Stimulated activated CD8-positive, alpha-beta memory T cell treated with anti-CD3 and anti-CD28 coated beads, Interleukin-4, amount 100 ng/mL, for 48 hours (primary cell): ENCODE measurements at places on chromosomes 6 and 20.
A peak's percentile ranks its signal among the peaks of the same experiment; 100 is the strongest.

DNA sequence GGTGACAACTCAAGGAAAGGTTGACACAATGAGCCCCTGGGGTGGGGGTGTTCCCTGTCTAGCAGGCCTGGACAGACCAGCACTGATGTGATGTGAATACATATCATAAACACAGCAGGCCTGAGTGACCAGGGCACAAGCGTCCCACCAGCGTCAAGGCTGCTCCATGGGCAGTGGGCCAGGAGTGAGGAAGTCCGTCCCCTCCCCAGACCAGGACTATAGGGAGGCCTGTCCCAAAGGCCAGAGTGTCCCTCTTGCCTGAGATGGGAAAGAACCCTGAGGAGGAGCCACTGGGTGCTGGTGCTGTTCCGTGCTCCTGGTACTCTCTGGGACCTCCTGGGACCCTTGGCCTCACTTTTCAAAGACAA, 44.6 kb downstream of the RRBP1 start:
- no peak for DNase-seq

GRCh38 chr20:47663354-47664067, 121.8 kb downstream of the SULF2 start:
- DNase-seq: peak; percentile 85

DNA sequence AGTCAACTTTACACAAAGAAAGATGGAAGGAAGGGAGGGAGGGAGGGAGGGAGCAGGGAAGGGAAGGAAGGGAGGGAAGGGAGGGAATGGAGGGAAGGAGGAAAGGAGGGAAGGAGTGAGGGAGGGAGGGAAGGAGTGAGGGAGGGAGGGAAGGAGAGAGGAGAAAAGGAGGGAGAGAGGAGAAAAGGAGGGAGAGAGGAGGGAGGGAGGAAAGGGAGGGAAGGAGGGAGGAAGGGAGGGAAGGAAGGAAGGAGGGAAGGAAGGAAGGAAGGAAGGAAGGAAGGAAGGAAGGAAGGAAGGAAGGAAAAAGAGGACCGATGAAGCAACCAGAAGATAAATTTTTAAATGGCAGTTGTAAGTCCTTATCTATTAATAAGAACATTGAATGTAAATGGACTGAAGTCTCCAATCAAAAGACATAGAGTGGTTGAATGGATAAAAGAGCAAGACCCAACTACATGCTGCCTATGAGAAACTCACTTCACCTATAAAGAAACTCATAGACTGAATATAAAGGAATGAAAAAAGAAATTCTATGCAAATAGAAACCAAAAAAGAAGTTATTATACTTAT, 5.7 kb upstream of the DEFB129 start:
- DNase-seq: no peak

GRCh38 chr20:9966966-9967365, 67.8 kb upstream of the ANKEF1 start:
- DNase-seq: no peak

- no peak for DNase-seq
Measured at GRCh38 chr6:169807699-169808607, 56.5 kb downstream of the ERMARD start.

DNA sequence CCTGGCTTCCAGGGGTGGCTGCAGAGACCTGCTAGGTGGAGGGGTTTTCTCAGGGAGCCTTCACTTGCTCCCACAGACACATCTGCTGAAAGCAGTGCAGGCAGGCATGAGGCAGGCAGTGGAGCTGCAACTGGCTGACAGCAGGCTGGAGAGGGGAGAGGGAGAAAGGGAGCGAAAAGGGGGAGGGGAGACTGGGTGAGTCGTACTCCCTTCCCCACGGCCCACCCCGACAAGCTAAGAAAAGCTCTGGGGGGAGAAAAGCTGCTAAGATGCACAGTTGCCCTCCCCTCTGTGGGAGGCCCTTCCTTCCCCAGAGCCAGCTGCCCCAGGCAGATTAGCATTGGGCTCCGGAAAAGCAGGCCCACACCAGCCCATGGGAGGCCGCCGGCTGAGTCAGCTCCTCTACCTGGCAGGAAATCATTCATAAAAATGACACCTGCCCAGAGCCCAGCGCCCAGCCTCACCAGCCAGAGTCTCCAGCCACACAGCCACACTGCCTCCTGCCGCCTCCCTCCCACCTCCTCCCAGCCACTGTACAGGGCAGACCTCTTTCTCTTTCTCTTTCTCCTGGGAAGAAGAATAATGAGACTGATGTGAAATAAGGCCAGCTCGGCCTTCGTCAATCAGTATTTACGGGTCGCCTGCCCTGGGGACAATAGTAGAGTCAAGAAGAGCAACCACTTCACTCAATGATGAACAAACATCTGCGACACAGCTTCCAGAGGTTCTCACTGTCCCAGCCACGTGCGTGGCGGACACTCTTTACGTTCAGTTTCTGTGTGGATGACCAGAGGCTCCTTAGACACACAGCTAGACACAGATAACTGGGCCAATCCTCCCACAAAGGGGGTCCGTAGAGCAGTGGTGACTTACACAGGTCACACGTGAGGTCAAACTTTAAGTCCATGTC, 7.7 kb upstream of the C20orf203 start:
- DNase-seq: no peak

- DNase-seq: no peak
Measured at GRCh38 chr6:80608881-80609280, 502.4 kb downstream of the BCKDHB start.

DNA sequence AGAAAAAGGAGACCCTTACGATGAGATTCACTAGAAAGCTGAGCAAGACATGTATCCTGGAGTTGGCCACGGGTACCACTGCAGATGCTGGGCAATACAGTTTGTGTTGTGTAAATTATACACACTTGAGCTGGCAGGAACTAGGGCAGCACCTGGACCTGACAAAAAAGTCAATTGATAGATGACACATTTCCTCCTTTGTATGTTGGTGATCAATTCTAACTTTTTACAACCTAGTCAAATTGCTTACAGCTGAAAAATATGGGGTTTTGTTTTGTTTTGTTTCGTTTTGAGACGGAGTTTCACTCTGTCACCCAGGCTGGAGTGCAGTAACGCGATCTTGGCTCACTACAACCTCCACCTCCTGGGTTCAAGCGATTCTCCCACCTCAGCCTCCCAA, 108.9 kb downstream of the UST start:
- no peak for DNase-seq

DNA sequence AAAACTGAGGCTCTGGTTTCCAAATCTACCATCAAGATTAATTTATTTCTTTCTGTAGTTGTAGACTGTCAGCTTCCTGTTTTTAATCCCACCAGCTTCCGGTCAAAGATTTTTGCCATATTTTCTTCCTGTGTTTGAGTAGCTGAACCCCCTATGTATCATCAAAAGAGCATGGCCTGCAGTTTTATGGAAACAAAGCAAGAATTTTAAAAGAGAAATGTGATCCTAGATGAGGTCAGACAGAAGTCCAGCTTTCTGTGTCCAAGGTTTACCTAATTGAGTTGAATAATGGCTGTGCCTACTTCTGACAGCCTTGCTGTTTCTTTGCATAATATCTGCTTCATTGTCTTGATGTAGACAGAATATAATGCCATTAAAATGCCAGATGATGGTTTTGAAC, 163.7 kb downstream of the CARMIL1 start:
- no peak for DNase-seq

DNA sequence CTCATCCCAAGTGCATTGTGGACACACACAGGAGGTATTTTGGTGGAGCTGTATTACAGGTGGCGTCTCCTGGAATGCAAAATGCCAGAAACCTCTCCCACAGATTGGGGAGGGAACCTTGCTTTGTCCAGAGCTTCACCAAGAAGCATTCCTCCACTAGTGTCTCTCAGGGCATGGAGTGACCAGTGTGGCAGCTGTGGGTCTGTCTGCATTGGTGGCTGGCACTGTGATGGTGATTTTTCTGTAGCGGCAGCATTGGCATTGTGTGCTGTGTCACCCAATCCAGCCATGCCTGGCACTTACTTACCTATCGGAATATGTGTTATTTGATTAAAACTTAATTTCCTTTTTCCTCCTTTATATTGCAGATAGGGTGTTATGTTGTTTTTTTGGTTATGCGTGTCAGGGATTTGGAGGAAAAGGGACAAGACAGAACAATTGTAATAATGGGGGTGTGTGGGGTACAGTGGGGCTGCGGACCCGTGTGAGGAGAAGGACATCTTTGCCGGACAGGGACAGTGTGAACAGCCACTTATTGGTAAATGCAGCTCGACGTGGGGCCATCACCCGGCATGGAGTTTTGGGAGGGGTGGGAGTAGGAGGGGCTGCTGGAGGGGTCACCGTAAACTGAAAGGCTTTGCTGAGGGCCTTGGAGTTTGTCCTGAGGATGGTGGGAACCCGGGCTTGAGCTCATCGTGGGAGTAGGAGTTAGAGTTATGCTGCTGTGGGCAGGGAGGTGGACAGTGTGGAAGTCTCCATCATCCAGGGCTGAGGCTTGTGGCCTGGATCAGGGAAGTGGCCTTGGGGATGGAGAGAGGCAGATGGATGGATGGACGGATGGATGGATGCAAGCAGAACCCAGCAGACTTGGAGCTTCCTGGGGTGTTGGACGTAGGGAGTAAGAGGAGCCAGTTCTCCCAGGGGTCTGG, 105.0 kb downstream of the SYCP2 start:
- no peak for DNase-seq

GRCh38 chr6:122416825-122417224, 17.4 kb downstream of the HSF2 start:
- no peak for DNase-seq

- no peak for DNase-seq
Measured at GRCh38 chr6:168273441-168274036, 46.0 kb downstream of the DACT2 start.

DNA sequence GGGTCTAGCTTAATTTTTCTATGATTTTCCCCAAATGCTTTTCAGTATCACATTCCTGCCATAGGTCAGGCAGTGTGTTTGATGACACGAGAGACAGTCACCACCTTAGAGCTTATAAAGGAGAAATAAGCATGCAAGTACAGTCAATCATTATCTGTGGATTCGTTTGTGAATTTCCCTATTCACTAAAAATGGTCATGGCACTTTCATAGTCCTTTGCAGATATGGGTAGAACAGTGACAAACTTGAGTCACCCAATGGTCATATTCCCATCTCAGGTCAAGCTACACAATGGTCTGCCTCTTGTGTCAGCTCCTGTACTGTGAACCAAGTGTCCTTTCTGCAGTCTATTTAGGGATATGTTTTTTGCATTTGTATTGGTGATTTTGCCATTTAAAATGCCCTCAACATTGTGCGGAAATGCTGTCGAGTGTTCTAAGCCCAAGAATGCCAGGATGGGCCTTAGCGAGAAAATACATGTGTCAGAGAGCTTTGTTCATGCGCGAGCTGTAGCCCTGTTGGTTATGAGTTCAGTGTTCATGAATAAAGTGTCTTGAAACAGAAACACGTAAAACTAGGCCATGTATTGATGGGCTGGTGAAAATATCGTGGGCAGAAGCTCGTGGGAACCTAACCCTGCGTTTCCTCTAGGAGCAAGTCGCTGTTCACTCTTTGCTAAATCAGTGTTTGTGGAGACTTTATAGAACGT, 19.8 kb downstream of the SUMO4 start:
- DNase-seq: no peak

DNA sequence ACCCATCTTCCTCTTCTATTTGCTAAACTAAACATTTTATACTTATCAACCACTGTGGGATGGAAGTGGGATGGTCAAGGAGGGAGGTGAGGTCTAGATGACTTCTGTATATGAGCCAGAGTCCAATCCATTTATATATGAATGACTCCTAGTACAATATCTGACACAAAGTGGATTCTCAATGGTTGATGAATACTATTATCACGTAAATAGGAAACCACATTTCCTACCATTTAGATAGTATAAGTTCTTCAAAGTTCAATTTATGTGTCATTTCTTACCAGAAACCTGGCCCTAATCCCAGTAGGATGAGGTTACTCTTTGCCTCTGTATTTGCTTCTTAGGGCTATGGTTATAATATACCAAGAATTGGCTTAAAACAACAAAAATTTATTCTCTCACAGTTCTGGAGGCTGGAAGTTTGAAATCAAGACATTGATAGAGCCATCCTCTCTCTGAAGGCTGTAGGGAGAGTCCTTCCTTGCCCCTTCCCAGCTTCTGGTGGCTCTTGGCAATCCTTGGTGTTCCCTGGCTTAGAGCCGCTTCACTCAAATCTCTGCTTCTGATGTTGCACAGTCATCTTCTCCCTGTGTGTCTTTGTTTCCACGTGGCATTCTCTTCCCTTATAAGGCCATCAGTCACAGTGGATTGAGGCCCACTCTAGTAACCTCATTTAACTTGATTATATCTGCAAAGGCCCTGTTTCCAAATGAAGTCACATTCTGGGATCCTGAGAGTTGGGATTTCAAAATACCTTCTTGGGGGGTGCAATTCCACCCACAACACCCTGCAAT, 41.0 kb upstream of the RAB23 start:
- no peak for DNase-seq

GRCh38 chr6:139475241-139475640, 100.8 kb upstream of the CITED2 start:
- no peak for DNase-seq

GRCh38 chr6:93453956-93454355, 34.6 kb upstream of the EPHA7 start:
- no peak for DNase-seq

GRCh38 chr6:33929575-33930288, 125.9 kb upstream of the MLN start:
- no peak for DNase-seq

DNA sequence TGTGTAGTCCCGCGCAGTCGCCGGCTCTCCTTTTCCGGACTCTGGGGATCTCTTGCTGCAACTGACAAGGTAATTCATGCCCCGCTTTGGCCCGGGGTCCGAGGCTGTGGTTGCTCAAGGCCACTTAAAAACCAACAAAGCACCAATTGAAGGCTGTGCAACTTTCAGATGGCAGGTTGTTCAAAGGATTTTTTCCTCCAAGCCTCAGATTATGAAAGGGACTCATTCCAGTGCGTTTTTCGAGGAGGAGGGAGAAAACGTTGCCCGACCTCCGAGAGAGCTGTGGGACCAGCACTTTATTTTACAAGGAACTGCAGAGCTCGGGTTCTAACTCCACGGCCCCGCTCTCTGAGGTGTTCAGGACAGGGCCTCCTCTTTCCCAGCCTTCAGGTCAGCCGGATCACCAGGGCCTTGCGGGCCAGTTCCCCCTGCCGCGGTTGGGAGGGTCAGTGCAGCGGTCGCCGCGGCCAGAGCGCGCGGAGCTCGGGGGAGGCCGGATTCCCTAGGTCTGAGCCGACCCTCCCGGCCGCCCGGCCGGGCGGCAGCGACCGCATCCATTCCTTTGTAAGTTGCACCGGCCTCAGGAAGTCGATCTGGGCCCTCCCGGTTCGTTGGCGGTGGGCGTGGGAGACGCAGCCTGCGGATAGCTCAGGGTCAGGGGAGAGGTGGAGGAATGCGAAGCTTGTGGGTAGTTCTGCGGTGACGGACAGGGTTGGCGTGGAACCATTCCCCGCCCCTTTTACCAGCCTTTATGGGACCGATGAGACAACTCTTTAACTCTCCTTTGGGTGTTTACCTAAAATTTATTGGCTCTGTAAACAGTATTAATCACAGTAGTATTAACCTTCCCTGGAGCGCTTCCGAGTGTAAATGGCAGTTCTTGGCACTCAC, 1.6 kb downstream of the UTRN start:
- peak; percentile 33 for DNase-seq

DNA sequence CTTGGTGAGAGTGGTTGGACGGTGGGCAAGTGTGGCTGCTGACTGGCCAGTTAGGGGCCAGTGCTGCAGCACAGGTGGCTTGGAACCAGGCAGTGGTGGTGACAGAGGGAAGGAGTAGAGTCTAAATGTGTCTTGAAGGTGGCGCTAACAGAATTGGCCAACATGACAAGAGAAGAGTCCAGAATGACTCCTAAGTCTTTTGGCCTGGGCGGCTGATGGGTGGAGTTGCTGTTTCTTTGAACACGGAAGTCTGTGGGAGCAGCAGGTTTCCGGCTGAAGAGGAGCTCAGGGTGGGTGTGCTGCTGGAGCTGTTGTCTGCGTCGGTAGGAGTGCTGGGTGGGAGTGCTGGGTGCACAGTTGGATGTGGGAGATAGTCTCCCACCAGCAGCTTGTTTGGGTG, 10.1 kb downstream of the LSM14B start:
- DNase-seq: no peak
